ENCODE measurements at places on chromosomes 6 and 20.

GRCh38 chr20:32474967-32475811, 109.9 kb downstream of the NOL4L start:
- peak; percentile 74 for DNase-seq

GRCh38 chr6:105886814-105887544, 199.2 kb upstream of the PRDM1 start:
- DNase-seq: no peak

DNA sequence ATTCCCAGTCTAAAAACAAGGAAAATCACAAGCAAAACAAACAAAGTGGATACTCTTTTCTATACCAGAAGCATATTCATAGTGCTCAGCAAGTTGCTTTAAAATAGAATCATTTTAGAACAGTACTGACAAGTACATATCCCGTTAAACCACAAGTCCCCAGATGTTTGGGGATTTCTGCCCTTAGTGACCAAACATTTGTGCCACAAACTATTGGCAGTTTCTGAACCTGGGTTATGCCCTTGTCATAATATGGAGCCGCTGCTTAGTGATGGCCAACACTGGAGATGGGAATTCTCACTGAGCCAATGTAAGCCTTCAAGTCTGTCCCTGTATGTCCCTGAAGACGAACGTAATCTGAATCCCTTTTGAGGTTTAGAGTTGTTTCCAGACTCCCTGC, 436.7 kb upstream of the JAG1 start:
- no peak for DNase-seq

DNA sequence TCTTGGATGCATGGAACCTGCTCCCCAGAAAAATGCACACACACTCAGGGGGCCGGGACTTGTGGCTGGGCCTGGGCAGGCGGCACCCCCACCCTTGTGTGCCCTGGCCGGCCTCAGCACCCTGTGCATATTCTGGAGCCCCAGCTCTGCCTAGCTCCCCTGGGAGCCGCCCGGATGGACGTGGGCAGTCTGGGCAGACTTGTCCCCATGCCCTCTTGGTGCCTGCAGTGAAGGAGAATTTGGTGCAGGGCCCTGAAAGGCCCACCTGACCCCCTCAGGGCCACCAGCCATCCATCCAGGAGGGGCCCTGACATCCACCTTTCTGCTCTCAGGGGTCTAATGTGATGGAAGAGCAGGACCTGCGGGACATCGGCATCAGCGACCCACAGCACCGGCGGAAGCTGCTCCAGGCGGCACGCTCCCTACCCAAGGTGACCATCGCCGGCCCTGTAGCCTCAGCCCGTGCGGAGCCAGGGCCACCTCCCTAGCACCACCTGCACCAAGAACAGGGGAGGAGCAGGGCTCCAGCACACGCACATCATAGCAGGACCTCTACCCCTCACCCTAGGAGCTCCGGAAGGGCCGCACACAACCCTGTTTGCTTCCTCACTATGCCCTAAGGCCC, 62.8 kb downstream of the TCP11 start:
- DNase-seq: no peak

DNA sequence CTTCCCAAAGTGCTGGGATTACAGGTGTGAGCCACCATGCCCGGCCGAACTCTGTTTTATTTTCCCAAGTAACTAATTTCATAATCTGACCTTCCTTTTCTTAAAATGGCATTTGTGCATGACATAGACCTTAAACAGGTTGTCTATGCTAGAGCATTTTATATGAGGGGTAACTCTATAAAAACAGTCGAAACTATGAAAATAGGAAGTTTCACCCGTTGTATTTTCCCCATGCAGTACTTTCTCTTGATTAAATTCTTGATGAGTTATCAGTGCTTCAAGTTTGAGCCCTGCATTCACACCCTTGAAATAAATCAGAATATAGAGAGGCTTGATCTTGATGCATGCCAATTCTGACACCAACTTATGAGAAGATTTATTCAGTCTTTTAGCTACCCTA, 11.7 kb downstream of the TBPL1 start:
- no peak for DNase-seq

DNA sequence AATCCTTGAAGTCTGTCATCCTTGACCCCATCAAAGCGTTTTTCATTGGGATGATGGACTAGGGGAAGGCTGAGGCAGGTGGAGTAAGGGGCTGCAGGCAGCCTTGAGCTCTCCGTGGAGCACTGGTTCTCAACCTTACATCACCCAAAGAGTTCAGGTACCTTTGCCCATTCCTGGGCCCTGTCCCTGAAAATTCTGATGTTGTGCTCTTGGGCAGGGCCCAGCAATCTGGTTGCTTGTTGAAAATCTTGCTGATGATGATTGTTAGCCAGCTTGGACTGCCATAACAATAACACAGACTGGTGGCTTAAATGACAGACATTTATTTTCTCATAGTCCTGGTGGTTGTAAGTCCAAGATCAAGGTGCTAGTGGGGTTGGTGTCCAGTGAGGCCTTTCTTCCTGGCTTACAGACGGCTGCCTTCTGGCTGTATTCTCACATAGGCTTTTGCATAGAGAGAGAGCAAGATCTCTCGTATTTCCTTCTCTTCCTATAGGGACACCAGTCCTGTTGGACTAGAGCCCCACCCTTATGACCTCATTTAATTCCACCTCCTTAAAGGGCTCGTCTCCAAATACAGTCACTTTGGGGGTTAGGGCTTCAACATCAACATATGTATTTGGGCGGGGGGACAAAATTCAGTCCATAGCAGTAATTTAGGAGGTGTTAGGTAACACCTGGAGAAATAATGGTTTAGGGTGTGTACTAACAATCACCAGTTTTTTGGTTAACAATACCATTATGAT, 104.9 kb downstream of the PLEKHG1 start:
- DNase-seq: no peak

- DNase-seq: no peak
Observed at GRCh38 chr6:39339868-39340550, 17.5 kb upstream of the KCNK16 start.

Data from GM04503 (cell line).